Activated CD4-positive, alpha-beta memory T cell treated with anti-CD3 and anti-CD28 coated beads, Interleukin-2, amount 10 ng/mL, durations not matched to agents 7 days and 5 days (primary cell): ENCODE measurements at places on chromosomes 7 and 10. TPM values are rescaled to one million over a fixed set of nuclear protein-coding genes. Genes with fewer than 3 reads are reported as not detected.
A peak's percentile ranks its signal among the peaks of the same experiment; 100 is the strongest.

DNA sequence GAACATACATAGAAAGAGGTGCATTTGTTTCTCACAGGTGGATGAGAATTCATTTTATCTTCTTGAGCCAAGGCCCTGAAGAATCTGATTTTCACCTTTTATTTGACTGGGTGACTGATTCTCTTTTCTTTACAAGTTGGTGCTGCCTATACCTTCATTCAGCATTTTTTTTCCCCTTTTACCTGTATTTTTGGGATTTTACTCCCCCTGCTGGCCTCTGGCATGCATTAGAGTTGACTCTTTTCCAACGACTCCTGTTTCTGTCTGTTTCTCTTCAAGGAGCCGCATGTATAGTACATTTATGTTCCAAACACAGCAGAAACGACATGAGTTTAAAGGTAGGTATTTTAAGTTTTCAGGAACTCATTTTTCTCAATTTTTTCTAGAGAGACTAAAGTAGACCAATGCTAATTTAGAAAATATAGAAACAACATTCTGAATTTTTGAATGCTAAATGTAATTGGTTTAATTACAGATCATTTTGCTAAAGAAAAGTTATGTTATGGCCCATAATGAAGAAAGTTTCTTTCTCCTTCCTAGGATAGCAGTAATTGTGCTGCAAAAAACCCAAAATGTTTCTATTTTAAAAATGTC, 149.8 kb upstream of the HDAC9 start:
- no peak overlapping the region for H3K4me3 ChIP-seq
- H3K27ac ChIP-seq = no peak overlapping the region
- H3K36me3 ChIP-seq = no peaks in the 10 kb centered on the region
- DNase-seq = peak; percentile 25
- peaks cover 19% of the 10 kb centered on the region for H3K27me3 ChIP-seq

DNA sequence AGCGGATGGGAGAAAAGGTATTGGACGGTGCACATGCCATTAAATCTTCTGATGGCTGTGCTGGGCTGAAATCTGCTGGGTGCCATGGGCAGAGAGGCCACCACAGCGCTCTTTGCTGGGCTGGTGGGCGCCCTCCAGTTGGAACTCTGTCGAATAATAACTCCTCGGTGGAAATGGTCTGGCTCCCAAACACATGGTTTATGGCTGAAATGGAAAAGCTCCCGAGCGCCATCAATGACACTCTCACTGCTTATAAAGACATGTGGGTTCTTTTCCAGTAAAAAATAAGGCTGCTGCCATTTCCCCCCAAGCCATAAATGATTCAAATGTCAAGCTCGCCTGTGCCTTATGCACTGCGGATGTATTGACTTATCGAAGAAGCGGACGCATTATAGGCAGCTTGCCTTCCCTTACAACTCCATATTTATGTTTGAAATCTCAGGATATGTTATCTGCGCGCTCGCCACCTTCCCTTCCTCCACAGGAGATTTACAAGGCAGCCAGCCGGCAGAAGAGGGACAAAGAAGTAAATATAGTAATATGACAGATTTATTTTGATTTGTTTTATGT, 239.0 kb upstream of the MKI67 start:
- no peaks in the 10 kb centered on the region for H3K4me1 ChIP-seq
- no peak overlapping the region for H3K4me3 ChIP-seq
- no peak overlapping the region for H3K27ac ChIP-seq
- no peaks in the 10 kb centered on the region for H3K36me3 ChIP-seq
- DNase-seq = no peak

The CREM gene
- total RNA-seq = 154 TPM

DNA sequence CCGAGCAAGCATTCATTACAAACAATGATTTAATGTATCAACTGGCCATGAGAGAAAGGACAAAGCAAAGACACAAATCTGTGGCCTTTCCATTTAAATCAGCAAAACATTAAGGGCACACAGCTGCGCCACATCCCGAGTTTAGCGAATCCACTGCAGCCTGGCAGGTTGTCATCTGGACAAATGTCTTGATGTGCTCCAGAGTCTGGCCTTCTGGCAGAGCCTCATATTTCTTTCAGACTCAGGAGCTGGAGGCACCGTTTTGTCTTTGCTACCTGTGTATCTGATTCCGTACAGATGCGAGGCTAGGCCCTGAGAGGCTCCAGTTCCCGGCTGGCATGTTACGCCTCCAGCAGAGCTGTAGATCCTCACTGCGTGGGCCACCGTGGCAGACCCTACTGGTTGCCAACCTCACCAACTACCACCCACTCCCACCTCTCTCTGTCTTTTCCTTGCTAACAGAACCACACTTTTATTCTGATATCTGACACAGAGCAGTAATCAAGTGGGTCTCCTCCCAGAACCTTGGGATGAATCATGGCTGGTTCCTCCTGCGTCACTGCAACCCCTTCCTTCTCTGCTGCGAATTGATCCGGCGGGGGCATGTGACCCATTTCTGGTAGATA, 40.9 kb upstream of the EFCAB10 start:
- no peak overlapping the region for H3K27ac ChIP-seq
- no peak overlapping the region for H3K4me3 ChIP-seq
- no peaks in the 10 kb centered on the region for H3K27me3 ChIP-seq
- H3K4me1 ChIP-seq = no peaks in the 10 kb centered on the region
- DNase-seq = no peak

The AGR2 gene
- not detected for total RNA-seq
